ENCODE measurements at places on chromosomes 1 and 21.

DNA sequence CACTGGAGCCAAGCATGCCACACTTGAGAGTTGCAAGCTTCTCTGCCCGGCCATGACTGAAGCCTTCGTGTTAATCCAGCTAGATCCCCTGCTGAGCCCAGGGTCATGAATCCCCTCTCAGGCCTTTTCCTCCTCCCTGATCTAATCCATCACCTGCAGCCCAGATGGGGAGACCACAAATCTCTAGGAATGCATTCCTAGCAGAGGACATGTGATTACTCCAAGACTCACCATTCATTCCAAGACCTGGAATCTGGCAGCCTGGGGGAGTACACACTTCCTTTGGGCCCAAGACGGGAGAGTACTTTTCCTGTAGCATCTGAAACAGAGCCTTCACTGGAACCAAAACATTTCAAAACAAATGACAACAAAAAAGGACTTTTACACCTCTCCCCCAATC, 269.3 kb upstream of the NFIA start:
- no peak for DNase-seq

DNA sequence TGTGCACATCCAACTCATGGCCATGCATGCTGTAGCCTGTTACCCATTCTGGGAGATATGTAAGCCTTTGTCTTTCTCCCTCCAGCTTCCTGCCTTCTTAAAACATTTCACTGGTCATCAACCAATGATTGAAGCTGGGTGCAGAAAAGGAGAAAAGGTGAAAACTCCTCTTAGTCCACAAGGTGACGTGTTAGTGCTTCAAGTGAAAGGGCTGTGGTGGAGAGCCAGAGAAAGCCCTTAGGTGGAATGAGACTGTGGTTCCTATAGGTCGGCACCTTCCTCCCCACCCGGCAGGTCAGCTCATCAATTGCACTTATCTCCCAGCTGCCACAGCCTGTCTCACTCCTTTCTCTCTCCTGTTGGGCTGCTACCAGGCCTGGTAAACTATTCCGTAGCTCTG, 30.4 kb downstream of the ERG start:
- no peak for DNase-seq

DNA sequence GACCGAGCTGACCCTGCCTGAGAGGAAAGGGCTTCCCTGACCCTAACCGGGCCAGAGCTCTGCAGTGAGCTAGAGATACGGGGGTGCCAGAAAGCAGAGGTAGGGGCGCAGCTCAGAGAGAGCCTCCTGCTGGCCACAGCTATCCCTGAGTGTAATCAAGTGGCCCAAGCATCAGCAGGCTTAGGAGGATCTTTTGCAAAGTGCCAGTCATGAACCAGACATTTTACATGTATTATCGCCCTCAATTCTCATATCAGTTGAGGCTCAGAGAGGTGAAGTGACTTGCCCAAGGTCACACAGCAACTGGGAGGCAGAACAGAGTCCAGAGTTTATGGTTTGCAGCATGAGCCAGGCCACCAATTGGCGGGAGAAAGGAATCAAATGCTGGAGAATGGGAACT, 7.0 kb upstream of the ID3 start:
- no peak for DNase-seq

DNA sequence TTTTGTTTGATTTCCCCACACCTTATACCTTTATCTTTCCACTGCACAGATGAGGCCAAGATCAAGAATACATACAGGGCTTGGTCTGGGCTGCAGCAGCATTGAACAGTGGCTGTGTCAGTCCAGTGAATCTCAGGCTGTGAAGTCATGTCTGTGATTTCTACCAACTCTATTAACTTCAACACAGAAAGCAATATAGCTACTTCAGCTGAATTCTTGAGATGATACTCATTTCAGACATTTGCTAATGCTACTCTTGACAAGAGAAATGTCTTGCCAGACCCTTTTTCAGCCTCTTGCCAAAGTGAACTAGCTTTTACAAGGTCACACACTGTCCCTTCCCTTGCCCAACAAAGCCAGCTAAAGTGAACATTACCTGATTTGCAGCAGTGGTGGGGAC, 25.1 kb upstream of the HSD3B1 start:
- no peak for DNase-seq

- no peak for DNase-seq
These were observed 98.2 kb upstream of the ARTN start for GRCh38 chr1:43835082-43836021.

DNA sequence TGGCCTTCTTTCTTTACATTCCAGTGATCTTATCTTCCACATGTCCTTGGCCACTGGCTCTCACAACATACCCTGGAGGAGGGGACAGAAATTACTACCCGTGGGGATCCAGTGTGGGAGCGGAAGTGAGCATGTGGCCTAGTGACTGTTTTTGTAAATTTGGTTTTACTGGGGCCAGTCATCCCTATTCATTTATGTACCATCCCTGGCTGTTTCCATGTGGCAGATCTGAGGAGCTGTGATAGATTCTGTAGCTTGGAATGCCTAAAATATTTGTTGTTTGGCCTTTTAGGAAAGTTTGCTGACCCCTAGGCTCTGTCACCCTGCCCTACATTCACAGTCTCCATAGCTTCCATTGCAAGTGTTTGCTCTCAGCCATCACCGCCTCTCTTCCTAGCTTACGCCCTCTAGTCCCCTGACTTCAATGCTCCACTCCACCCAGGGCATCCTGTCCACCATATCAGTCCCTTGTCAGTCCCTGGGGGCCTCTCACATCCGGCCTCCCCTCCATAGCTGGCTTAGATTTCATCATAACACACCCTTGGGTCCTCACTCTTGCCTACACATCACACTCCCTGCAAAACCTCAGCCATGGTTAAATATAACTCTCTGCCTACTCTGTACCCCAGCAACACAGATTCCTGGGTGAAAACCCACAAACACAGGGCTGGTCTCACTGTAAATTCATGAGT, 25.8 kb downstream of the DHCR24 start:
- no peak for DNase-seq

- DNase-seq = no peak
These were observed 25.3 kb downstream of the TFF3 start for GRCh38 chr21:42289926-42290325.

GRCh38 chr1:111506561-111506960, 3.1 kb upstream of the ADORA3 start:
- no peak for DNase-seq

GRCh38 chr1:66374561-66375111, 159.3 kb upstream of the SGIP1 start:
- DNase-seq = no peak

- no peak for DNase-seq
These were observed 24.3 kb upstream of the CLSTN1 start for GRCh38 chr1:9848022-9848421.

GRCh38 chr1:184616504-184616903, 138.2 kb downstream of the EDEM3 start:
- DNase-seq = no peak

GRCh38 chr1:225299624-225300023, 128.2 kb downstream of the LBR start:
- DNase-seq = no peak

GRCh38 chr1:112800289-112800688, 85.2 kb upstream of the PPM1J start:
- no peak for DNase-seq

DNA sequence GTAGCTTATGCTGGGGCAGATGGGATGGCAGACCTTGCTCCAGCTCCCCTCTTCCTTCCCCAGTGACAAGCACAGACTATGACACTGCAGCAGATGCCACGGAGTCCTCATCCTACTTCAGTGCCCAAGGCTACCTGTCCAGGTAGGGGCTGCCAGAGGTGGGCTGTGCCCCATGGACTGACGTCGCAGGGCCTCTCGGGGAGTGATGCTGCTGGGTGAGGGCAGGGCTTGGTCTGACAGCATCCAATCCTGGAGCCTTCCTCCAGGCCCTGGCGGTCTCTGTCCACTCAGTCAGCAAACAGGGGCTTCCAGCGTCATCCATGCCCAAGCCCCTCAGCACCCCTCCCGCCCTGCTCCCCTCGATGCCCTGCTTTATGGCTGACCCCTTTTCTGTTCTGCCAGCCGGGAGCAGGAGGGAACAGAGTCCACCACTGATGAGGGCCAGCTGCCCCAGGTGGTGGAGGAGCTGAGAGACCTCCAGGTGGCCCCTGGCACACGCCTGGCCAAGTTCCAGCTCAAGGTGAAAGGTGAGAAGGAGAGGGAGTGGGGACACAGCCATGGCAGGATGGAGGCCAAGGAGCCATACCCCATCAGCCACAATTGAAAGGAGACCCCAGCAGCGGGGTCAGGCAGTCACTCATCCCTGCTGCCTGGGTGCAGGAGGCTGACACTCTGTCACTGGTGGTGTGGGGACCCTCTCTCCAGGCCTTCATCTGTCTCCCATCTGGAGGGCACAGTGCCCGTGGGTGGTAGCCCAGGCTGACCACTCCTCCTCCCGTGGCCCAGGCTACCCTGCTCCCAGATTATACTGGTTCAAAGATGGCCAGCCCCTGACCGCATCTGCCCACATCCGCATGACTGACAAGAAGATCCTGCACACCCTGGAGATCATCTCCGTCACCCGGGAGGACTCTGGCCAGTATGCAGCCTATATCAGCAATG, 73.6 kb downstream of the TRIM11 start:
- DNase-seq = no peak

DNA sequence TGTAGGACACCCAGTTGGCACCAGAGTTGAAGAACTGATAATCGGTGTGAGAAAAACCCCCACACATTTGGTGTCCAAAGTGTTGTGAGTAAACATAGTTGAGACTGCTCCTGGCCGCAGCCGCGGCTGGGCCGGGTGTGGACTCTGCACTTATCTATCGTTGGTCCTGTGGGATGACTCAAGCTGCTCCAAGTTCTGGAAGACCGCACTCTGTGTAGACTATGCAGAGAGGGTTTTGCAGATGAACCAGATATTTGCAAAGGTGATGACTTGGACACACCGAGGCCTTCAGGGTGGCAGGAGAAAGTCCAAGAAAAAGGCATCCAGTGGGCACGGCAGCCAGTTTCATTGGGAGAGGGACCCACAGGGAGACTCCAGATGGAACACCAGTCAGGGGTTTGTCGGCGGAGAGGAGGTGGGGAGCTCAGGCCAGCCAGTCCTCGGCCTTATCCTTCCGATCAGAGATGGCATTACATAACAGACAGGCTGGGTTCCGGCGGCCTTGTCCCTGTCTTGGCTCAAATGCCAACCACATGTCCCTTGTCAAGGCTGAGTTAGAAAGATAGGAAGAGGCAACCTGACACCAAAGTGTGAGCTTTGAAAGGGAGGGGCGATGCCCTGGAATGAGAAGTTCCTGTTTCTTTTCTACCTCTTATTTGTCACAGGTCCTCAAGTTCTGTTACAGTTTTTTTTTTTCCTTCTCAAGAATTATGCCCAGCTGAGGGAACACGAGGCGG, 21.1 kb downstream of the C2CD2 start:
- DNase-seq = no peak

GRCh38 chr1:166836733-166837132, 2.5 kb upstream of the POGK start:
- DNase-seq = no peak

DNA sequence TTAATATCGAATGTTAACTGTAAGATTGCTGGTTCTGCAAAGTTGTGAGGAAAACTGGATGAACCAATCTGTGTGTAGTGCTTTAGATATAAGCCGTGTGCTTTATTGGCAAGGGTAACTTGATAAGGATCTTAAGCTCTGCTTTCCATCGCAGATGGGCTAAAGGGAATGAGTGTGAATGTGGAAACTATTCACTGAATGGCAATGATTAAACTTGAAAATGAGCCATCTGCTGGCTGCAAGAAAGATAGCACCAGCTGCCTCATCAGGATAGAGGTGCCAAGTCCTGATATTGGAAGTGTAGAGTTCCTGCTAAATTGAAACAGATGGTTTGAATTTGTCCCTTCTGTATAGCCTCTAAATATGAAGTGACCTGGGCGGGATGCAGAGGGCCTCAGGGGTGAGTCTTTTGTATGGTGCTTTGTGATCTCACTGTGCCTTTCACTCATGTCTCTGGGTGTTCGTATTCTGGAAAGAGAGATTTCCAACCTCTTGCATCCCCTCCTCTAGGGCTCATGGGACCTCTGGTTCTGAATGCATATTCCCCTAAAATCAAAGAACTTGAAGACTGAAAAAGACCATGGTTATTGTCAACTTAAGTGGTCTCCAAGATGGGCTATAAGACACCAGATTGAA, 9.2 kb downstream of the FCRL3 start:
- DNase-seq = no peak

DNA sequence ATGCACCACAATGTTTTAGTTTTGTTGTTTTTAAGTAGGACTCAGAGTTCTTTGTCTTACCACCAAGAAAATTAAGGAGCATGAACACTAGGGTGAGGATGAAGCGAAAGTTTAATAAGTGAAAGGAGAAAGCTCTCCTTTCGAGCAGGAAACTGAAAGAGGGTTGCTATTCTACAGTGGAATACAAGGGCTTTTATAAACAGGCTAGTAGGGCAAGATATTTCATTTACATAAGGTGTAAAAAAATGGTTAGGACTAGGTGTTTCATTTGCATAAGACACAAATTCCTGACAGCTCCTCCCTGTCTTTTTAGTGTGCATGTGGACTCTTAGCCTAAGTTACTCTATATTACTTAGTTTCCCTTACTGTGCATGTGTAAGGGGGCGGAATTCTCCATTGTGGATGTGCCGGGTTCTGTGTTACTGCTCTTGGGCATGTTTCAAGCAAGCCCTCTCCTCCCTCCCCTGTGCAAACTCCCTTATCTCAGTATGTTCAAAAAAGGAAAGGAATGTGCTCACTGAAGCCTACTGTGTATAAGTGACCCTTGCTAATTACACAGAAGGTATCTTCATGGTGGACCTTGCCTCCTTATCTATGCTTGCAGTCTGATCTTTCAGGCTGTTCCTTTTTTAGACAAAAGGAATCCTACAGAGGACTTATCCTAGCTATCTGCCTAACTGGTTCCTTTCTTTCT, 7.3 kb downstream of the TSHB start:
- no peak for DNase-seq

DNA sequence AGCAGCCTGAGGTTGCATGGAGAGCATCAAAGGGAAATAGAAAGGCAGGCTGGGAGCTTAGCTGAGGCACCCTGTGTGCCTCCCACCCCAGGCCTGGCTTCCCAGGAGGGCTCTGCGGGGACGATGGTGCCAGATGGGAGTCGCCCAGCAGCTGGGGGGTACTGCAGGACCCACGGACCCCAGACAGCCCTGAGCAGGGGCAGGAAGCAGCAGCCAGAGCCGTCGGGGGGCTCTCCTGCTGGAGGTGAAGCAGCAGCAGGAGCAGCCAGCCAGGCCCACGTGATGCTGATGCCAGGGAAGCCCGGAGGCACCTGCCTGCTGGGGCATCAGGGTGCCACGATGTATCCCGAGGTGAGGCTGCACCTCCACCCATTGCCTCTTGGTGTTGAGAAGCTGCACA, 20.4 kb downstream of the RAP1GAP start:
- DNase-seq = no peak

GRCh38 chr1:156622581-156623297, 3.5 kb downstream of the HAPLN2 start:
- no peak for DNase-seq
